Uterus (tissue), 4 donors: ENCODE measurements at places on chromosomes 2 and 18.
A peak's percentile ranks its signal among the peaks of the same experiment; 100 is the strongest.

- DNase-seq: no peak
These were observed 33.1 kb upstream of the YPEL5 start for GRCh38 chr2:30113617-30114293.

DNA sequence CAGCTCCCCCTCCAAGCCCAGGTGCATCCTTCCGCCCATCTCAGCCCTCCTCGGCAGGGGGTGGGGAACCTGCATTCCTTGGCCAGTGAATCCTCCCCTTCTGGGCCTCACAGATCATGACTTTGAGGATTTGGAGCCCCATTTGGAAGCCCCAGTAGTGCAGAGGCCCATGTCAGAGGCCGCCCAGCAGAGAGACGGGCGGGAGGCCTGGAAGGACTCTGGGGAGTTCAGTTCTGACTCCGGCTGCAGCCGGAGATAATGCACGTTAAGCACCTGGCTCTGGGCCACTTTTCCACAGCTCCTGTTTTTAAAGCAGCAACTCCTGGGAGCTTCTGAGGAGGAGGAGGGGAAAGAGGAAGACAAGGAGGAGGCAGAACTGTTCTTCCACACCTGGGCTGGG, 14.9 kb downstream of the ATOH8 start:
- peak; percentile 88 for DNase-seq

DNA sequence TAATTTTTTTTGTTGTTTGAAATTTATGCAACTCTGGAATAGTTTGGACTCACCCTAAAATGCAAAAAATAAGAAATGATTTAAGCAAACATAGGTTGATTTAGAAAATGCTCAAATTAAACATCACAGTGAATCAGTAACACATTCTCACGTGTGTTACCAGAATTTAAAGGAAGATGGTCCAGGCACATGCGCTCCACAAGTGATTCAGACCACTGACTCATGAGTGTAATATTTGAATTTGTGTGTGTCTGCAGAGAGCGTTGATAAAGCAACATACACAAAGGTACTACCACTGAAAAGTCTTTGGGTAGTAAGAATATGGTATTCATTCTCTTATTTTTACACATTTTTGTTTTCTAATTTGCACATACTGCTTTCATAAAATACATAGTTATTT, 7.9 kb downstream of the SS18 start:
- no peak for DNase-seq

- DNase-seq: no peak
These were observed 27.1 kb upstream of the KLF11 start for GRCh38 chr2:10016001-10016801.

- no peak for DNase-seq
These were observed 23.5 kb downstream of the CAPN14 start for GRCh38 chr2:31193806-31194205.

- no peak for DNase-seq
These were observed 323.9 kb downstream of the SETBP1 start for GRCh38 chr18:45004546-45005080.

DNA sequence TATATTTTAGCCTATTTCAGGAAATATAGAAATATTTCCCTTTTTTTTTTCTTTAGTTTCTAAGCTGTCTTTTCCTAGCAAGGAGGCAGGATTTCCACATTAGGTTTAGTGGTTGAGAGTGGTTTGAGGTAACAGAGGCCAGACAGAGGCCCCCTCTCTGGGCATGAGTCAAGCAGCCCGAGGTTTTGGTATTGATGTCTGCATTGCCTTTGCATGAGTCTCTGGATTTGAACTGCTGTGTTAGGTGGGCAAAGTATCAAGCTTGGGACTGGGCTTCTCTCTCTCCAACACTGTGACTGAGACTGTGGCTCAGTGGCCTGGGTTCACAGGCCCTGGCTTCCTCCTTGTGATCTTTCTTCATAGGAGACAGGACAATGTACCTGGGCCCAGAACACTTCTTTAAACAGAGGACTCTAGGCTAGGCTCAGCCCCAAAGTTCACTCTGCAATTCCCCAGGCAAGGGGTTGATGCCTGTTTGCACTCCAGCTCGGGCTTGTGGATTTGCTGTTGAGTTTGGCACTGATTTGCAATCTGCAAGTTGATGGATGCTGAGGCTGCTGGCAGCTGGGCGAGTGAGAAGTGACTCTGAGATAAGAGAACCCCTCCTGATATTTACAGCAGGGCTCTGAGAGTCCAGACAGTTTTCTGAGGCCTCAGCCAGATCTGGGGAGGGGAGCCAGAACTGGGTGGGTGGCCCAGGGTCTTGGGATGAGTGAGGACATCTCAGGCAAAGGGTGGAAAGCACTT, 271.2 kb downstream of the EN1 start:
- no peak for DNase-seq

- DNase-seq: no peak
These were observed 11.3 kb downstream of the CMPK2 start for GRCh38 chr2:6854416-6854815.

DNA sequence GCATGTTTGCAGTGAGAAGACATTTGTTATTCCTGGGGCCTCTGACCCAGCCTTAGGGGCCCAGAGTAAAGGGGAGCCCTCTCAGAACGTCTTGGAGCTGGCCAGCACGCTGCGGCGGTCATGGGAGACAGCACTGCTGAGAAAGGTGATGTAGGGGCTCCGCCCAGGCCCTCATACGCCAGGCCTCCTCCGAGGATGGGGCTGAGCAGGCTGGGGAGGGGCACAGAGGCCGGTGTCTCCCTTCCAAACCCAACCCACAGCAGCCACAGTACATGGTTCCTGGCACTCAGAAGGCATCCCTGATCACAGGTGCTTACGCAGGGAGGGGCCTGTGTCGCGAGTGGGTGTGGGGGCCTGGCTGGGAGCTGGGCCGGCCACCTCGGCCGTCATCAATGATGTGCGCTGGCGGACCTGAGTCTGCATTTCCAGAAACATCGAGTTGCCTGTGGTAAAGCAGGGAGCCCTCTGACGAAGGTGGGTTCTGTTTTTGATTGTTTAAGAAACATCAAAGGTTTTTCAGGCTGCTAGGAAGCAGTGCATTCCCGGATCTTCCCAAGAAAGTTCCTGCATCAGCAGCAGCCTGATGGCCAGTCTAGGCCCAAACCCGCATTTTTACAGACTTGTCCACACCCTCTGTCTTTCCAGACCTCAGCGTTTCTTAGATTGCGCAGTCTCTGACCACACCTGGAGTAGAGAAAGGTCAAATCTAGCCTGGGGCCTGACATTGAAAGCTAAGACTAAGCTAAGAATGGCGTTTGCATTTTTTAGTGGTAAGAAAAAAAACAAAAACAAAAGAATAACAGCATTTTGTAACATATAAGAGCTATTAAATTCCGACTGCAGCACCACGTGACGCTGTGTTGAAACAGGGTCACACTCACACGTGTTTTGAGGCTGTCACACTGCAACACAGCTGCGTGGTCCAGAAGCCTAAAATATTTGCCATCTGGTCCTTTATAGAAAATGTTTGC, 51.2 kb upstream of the PXDN start:
- DNase-seq: no peak

GRCh38 chr2:39492716-39493115, 55.6 kb upstream of the MAP4K3 start:
- DNase-seq: no peak

DNA sequence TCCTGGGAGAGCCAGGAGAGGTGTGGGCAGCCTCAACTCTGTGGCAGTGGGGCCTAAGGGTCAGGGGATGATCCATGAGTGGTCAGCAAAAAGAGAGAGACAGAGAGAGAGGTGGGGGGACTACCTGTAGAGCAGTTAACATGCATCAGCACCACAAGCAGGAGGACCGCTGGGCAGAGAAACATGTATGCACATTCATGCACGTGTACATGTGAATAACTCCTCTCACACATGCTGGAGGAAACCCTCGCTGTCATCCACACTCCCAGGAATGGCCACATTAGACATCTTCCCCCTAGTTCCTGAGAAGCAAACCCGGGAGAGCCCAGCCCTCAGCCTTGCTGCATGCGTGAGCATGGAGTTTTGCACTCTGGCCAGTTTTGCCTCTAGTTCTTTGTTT, 166.1 kb downstream of the SMAD7 start:
- DNase-seq: no peak

GRCh38 chr2:62539606-62540407, 33.8 kb upstream of the TMEM17 start:
- DNase-seq: no peak

DNA sequence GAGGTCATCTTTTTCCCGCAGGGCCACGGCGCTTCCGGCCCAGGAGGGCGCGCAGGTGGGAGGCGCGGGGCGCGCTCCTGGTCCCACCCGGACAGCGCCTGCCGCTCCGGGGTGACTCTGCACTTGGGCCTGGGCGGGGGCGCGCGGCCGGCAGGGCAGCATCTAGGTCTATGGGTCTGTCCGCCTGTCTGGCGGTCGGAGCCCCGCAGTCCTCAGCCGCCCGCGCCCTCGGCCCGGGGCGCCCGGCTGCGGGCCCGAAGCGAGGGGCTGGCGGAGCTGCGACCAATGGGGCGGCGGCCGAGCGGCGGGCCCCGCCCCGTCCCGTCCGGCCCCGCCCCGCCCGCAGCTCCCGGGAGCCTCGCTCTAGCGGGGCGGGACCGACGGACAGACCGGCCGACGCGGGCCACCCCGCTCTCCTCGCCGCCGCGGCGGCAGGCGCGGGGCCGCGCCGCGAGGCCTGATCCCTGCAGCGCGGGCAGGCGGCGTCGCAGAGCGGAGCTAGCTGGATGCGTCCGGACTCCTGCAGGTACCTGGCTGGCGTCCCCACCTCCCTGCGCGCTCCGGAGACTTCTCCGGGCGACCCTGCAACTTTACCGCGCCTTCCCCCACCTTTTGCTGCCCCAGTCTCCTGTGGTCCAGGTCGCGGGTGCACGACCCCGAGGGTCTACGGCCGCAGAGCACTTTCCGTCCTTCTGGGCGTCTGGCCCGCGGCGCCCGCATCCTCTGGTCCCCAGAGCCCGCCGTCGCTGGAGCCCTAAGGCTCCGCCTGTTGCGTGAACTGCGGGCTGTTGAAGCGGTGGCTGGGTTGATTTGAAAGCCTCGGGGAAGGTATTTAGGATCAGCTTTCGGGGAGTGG, at the start of gene KCNS3:
KCNS3 (plus strand) TSS at position 387 of the 856 bp plus-strand sequence. CDS start 52,342 bp downstream, outside the sequence.
- DNase-seq: no peak

GRCh38 chr18:34697233-34697632, 12.9 kb upstream of the DTNA start:
- no peak for DNase-seq
